ENCODE measurements at places on chromosomes 11 and 22.
A peak's percentile ranks its signal among the peaks of the same experiment; 100 is the strongest.

DNA sequence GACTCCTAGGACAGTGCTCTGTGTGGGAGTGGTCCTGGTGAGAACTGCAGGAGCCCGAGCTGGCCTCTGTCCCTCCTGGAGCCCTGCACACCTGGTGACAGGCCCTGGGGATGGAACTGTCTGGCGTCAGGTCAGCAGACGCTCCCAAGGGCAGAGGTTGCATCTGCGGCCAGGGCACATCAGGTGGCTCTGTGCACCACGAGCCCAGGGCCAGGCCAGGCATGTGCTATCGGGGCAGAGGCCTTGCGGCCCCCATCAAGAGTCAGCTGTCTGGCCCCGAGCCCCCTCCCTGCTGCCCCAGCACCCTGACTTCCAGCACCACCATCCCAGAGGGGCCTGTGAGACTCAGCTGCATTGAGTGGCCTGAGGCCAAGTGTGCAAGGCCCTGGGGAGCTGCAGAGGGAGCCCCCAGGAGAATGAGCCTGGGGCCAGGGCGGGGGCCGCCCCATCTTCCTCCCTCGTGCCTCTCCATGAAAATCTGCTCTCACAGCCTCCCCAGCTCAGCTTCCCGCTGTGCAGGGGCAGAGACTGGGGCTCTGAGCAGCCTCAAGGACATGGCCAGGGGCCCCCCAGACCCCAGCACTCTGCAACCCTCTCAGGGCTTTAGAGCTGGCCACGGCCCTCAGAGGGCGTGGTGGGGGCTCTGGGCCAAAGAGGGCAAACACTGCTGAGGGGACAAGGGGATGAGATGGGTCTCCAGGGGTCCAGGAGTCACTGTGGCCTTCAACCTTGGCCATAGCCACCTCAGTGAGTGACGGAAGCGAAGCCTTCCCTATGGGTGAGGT, 56.4 kb downstream of the RTL6 start:
- no peak for DNase-seq

DNA sequence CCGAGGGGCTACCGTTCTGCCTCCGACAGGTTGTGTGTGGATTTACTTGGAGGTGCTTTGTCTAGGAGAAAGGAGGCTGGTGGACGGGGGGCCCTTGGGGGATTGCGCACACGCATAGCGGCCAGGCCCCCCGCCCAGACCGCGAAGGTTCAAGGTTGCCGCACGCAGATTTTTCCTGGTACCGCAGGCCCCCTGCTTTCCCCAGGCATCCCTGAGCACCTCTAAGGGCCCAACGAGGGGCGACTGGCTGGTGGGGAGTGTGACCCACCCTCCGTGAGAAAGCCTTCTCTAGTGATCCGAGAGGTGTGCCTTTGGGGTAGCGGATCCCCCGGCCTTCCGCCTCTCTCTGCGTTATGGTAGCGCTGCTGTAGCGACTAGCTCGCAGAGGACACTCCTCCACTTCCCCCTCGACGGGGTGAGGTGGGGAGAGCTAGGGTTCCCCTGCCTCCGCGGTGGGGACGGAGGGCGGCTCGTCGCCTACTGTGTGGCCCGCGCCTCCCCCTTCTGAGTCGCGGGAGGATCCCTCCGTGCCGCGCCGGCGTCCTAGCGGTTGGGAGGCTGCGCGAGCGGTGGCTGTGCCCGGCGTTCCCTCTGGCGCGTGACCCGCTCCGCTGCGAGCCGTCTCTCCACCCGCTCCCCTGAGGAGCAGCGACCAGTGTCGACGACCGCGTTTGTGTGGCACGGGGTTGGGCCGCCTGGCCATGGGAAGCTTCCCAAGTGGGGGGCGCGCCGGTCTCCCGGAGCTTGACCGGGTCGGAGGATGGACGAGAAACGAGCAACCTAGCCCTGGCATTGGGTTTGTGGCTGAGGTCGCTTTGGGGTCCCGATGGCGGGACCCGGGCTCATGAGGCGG, 3900.0 kb upstream of the OR11H1 start:
- DNase-seq, result no peak

GRCh38 chr11:124669193-124669592, 4.3 kb downstream of the SIAE start:
- peak; percentile 47 for DNase-seq

GRCh38 chr11:57432149-57432561, 5.2 kb upstream of the SLC43A3 start:
- DNase-seq, result no peak

GRCh38 chr11:131246663-131247062, 123.8 kb upstream of the NTM start:
- peak; percentile 33 for DNase-seq

DNA sequence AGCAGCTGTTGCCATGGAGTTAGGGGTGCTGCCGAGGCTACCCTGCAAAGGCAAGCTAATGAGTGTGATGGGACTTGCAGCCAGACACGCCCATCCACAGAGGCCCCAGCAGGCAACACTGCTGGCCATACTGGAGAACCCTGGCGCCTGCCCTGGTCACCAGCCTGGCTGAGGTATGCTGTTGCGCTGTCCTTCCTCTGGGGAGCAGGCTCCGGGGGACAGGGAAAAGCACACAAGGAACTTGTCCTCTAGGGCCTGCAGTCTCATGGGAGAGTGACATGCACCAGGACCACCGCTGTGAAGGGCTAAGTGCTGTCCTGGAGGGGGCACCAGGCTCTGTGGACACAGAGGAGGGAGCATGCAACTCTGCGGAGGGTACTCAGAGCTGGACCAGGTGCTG, 35.8 kb downstream of the TOM1 start:
- no peak for DNase-seq

DNA sequence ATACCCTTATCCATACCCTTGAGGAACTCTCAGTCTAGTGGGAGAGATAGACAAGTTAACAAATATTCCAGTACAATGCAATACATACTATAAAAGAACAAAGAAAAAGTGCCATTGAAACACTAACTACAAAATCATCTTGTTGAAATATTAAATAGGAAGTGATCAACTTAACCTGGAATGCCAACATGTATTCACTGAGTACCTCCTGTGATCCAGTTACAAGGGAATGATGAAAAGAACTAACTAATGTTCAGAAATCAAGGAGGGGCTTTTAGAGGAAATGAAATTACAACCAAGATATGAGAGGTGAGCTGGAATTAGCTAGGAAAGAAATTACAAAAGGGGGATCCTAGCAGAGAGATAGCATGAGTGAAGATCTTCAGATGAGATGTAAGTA, 6.2 kb upstream of the FIBIN start:
- DNase-seq, result peak; percentile 66

DNA sequence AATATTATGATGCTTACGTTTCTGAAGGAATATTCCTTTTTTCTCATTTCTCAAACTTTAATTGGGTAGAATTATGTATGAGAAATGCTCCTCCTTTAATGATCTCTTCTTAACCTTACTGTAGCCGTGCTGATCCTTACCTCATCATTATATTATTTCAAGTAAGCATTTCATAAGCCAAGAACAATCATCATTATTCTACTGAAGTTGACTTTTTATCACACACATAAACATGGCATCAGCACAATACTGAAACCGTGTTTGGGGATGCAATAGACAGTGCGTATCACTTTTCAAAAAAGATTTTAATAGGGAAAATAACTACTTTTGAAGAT, 162.8 kb downstream of the ARHGAP42 start:
- no peak for DNase-seq

GRCh38 chr11:73395297-73396208, 19.4 kb downstream of the RELT start:
- no peak for DNase-seq

DNA sequence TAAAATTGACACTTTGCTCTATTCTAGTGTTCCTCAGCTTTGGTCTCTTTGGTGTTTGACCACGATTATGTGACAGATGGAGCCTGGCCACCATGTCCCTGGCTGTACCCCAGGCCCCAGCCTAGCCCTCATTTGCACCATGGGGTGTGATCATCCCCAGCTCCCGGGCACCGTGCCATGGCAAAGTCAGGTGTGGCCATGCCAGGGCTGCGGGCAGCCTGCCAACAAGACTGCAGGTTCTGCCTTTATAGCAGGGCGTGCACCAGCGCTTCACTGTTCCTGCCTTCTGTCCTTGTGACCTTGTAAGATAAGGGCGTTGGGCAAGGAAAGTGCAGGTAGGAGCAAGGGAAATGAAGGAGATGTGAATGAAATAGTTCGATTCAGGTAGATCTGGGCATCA, 22.4 kb upstream of the APOBEC3A start:
- peak; percentile 50 for DNase-seq

GRCh38 chr11:120295099-120295498, 30.0 kb upstream of the TLCD5 start:
- DNase-seq, result no peak

Measured in bronchial epithelial cell (primary cell).